ENCODE measurements at places on chromosomes 7 and 10. TPM values are rescaled to one million over a fixed set of nuclear protein-coding genes. Genes with fewer than 3 reads are reported as not detected.

LGI1 gene
- total RNA-seq = not detected

TBX20 gene
- total RNA-seq = 1.9 TPM

HYCC1 gene
- 186 TPM for total RNA-seq

GRID1 gene
- not detected for total RNA-seq

DKK1 gene
- total RNA-seq = 44.7 TPM

GNAT3 gene
- not detected for total RNA-seq

JAKMIP3 gene
- total RNA-seq = 0.51 TPM

CYP2E1 gene
- total RNA-seq = 2.5 TPM

TAS2R60 gene
- not detected for total RNA-seq

CLCN1 gene
- total RNA-seq = not detected

PNLIPRP3 gene
- 0.17 TPM for total RNA-seq

TMEM176B gene
- 3.3 TPM for total RNA-seq

OR2A7 gene
- total RNA-seq = 0.11 TPM

TRPV5 gene
- total RNA-seq = not detected

DNA sequence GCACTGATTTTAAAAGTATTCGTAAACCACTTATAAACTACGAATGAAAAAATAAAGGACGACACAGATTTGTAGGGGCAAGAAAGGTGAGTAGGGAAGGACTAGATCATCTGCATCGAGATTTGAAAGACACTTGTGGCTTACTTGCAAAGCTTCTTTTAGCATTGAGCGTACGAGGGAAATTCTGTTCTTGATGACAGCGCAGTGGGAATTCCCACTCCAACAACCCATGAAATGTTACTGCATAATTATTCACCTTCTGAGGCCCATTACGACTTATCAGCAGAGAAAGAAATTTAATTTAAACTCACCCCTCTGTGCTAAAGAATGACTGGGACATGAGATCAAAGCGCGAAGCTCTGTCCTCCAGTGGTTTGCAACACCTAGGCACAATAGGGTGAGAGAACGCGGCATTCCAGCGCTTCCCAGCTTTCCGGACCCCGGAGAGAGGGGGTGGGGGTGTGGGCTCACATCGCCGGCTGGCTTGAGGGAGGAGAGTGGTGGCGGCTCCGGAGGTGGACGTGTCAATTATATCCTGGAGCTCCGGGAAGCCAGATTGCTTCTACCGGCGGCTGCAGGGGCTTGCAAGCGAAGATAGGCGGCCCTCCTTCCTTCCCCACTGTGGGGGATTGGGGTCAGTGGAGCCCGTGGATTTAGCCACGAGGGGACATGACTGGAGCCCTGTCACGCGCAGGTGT is 10.3 kb downstream of the SP8 start:
- no peak for DNase-seq

GRCh38 chr7:154375956-154376355 is 323.8 kb downstream of the DPP6 start:
- DNase-seq = no peak

DNA sequence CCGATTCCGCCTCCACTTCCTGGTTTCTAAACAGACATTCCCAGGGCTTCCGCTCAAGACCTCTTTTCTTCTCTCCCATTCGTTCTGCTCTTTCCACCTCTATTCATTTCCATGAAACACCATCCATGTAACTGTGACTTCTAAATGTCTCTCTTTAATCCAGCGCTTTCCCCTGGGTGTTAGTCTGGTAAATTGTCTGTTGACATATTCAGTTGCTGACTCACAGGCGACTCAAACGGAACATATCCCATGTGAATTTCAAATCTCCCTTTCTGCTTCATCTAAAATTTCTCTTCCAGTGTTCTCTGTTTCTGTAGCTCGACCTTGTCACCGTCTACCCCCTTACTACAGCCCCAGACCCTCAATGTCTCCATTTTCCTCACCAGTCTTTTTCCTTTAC is 119.1 kb downstream of the PFKFB3 start:
- DNase-seq = peak; percentile 20

GRCh38 chr7:95398155-95398940 is 2.2 kb upstream of the PON3 start:
- no peak for DNase-seq

DNA sequence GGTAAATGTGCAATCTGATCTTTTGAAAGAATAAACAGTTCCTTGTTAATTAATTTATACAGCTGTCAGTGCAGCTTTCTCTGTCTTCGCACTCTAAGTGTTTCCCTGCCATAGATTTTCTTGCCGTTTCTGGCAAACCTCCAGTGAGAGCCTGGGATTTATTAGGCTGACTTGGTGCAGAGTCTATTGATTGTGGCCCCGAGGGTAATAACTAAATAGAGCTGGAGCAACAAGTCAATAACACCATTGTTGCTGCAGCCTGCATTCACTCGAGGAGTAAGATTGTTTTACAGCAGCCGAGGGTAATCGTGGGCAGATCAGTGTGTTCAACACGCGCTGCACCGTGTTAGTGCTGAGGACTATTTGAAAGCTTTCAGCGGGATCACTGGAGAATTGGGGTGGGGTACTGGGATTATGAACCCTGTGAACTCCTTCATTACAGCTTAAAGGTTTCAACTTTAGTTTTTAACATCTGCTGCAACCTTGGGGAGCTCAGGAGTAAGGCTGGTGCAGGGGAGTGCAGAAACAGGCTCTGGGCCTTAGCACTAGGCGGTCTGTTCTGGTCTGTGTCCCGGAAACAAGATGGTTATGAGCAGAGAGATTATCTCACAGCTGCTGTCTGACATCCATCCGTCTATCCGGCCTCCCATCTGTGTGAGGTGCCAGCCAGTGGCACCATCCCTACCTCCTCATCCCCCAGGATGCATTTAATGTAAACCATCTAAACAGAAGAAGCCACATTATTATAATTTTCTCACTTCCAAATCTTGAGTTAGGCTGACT is 174.0 kb upstream of the TCF7L2 start:
- no peak for DNase-seq

DNA sequence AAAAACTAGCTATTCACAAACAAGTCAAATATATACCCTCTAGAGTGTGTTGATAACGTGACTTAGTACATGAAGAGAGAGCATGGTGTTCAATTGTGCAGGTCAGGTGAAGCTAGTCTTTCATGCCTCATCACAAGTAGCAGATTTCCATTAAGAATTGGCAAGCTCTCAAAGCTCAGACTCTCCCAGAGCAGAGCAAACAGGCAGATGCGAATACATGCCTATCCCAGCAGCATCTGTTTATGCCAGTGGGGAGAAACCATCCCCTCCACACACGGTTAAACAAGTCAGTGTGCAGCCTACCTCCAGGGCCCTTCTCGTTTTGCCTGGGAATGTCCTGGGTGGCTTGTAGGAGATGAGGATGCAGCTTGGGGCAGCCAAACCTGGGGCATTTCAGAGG is 532.5 kb upstream of the C7orf33 start:
- DNase-seq = no peak

DNA sequence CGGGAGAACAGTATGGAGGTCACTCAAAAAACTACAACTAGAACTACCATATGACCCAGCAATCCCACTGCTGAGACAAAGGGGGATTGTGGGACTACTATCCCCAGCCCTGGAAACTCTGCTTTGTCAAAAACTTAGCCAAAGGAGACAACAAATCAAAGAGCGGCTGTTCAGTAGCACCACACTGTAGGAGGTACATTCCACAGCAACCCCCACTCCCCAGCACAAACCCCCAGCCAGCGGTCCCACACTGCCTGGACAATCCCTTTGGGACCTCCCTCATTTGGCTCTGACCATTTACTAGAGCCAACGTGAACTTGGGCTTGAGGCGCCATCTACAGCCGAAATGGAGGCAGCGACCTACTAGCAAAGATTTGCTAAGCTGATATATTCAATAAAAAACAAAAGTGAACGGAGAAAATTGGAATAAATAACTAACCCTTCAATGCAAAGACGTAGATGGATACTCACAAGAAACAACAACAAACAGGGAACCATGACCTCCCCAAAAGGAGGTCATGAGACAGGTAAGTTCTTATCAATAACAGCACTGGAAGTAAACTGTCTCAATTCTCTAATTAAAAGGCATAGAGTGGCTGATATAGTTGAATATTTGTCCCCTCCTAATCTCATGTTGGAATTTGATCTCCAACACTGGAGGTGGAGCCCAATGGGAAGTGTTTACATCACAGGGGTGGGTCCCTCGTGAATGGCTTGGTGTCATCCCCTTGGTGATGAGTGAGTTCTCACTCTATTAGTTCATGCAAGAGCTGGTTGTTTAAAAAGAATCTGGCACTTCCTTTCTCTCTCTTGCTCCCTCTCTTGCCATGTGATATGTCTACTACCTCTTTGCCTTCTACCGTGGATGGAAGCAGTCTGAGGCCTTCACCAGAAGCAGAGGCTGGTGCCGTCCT is 119.0 kb upstream of the KCNMA1 start:
- peak; percentile 71 for DNase-seq

GRCh38 chr10:20707251-20707650 is 189.9 kb downstream of the NEBL start:
- no peak for DNase-seq

- no peak for DNase-seq
Observed at GRCh38 chr10:51117053-51117660, 42.9 kb downstream of the PRKG1 start.

DNA sequence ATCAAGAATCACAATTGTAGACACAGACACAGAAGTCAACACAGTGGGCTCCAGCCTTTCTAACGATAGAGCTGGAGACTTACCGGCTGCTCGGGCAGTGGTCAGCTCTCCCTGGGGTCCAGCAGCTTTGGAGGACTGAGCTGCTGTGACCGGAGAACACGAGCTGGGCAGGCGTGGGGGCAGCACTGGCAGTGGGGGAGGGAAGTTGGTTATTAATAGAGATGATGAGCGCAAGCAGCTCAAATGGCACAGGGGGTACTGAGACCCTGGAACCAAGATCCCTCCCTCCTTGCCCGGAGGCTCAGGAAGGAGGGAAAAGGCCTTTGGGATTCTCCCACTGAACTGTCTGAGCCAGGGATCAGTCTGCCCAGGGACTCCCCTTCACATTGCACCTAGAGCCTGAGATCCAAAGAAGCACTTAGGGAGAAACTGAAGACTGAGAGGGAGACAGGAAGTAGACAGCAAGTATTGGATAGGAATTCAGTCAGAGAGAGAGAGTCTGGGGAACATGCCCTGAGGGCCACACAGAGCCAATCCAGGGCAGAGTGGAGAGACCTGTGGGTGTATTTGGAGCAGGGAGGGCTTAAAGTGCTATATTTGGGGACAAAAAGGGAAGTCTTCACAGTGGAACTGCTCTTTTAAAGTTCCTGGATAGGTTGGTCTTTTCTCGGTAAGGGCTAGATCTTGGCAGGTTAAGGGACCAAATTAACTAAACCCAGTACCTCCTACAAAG is at the start of gene MYOZ1:
MYOZ1 (minus strand) TSS at position 147 of the 733 bp plus-strand sequence. CDS start 1,457 bp downstream, outside the sequence.
- DNase-seq = no peak

GRCh38 chr10:112465299-112465883 is 18.4 kb downstream of the VTI1A start:
- no peak for DNase-seq

- DNase-seq = no peak
Observed at GRCh38 chr7:142960955-142961512, 1.1 kb downstream of the KEL start.

DNA sequence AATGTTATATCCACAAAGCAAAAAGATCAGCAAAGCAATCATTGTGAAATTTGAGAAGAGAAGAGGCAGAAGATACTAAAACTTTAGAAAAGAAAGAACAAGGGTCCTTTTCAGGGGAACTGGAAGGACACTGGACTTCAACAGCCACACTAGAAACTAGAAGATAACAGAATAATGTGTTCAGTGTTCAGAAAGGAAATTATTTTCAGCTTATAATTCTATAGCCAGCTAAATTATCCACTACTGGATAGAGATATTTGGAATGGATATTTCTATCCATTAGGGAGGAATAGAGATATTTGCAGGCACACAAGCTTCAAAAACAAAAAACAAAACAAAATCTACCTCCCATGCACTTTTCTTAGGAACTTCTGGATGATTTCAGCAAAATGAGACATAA is 12.8 kb downstream of the ANXA11 start:
- DNase-seq = no peak

DNA sequence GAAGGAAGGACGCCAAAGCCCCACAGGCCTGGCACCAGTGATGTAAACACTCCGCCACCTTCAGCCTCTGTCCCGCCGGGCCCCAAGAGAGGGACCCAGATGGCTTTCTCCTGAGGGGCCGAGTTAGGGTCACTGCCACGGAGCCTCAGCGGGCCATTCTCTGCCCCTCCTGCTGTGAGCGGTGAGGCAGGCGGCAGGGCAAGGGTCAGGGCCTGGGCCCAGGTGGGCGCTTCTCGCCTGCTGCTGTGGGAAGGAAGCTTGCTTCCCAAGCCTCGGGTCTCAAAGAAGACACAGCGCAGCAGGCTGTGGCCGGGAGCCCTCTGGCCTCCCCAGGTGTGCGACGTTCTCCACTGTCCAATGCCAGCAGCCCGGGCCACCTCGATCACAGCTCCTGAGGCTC is 84.8 kb downstream of the PROSER2 start:
- DNase-seq = no peak

DNA sequence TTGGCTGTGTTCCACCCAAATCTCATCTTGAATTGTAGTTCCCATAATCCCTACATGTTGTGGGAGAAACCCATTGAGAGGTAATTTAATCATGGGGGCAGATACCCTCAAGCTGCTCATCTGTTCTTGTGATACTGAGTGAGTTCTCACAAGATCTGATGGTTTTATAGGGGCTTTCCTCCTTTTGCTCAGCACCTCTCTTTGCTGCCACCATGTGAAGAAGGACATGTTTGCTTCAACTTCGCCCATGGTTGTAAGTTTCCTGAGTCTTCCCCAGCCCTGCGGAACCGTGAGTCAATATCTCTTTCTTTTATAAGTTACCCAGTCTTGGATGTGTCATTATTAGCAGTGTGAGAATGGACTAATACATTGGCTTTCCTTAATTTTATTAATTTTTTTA is 527.8 kb downstream of the MDFIC start:
- peak; percentile 14 for DNase-seq

DNA sequence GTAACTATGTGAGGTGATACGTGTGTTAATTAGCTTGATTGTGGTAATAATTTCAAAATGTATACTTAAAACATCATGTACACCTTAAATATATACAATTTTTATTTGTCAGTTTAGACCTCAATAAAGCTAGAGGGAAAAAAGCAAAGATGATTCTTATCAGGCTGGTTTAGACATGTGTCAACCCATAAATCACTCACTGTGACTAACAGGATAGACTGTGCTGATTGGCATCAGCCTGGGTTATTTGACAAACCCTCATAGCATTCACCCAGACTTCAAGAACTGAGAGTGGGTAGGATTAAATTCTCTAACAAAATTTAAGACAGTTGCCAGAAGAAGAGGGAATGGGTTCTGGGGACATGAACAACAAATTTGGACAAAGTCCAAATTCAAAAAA is 73.8 kb upstream of the TMEM140 start:
- DNase-seq = no peak

GRCh38 chr7:98284335-98285036 is 3.0 kb downstream of the BRI3 start:
- peak; percentile 65 for DNase-seq

GRCh38 chr7:153413540-153414287 is 638.5 kb upstream of the DPP6 start:
- peak; percentile 92 for DNase-seq

- DNase-seq = no peak
Observed at GRCh38 chr7:3235322-3235721, 65.7 kb upstream of the SDK1 start.

DNA sequence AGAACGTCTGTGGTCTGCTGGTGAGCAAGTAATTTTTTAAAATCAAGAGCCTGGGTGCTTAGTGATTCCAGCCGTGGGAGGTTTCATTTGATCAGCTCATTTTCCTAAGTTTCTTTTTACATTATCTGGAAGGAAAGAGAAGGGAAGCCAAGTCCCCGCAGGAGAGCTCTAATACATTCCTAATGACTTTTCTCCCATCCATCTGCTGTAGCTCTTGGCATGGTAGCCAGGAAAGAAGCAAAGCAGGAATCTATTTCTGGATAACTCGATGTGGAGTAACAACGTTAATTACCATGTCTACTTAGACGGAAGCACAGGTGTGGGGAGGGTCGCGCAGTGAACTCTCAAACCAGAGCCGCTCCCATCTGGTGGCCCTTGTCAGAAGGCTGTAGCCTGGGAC is 121.9 kb downstream of the PAXIP1 start:
- DNase-seq = no peak

All from Daoy (cell line).